ENCODE measurements at places on chromosomes 11 and 22.

GRCh38 chr11:63548178-63548577 is 11.6 kb downstream of the PLAAT4 start:
- no peak for DNase-seq

DNA sequence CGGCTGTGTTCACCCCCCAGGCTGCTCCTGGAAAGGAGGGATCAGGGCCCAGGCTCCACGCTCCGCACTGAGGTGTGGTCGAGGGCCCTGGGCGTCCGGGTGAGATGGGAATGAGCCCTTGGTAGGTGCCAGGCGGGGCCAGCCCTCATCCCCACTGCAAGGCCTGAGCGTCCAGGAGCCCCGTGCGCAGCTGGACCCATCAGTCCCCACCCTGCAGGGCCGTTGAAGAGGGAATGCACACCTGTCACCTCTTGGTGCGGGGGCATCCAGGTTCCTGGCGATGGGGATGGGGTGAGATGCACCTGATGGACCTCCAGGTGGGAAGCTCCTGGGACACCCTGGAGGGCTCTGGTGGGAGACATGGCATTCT is 72.2 kb downstream of the KCNQ1 start:
- peak; percentile 57 for DNase-seq

- no peak for DNase-seq
These were observed 1.4 kb downstream of the CTTN start for GRCh38 chr11:70399681-70400112.

GRCh38 chr11:79309407-79309806 is 131.4 kb downstream of the TENM4 start:
- DNase-seq, result no peak

DNA sequence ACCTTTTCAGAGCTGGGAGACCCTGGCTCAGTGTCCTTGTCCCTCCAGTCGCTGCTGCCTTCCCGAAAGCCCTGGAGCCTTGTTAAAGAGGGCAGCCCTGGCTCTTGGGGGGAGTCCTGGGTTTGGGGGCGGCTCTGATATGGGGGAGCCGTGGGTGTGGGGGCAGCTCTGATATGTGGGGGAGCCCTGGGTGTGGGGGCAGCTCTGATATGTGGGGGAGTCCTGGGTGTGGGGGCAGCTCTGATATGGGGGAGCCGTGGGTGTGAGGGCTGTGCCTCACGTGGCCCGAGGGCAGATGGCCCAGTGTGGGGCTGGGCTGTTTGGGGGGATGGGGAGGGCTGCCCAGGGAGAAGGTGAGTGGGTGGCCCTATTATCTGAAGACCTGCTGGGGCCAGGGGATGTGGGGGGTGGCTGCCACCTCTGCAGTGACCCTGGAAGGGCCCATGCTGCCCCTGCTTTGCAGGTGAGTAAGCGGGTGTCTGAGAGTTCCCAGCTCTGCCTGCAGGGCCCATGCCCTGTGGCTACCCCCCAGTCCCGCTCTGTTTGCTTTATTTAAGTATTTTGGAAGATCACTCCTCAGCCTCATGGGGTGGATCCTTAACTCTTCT is 30.9 kb upstream of the GRAMD4 start:
- DNase-seq, result no peak

DNA sequence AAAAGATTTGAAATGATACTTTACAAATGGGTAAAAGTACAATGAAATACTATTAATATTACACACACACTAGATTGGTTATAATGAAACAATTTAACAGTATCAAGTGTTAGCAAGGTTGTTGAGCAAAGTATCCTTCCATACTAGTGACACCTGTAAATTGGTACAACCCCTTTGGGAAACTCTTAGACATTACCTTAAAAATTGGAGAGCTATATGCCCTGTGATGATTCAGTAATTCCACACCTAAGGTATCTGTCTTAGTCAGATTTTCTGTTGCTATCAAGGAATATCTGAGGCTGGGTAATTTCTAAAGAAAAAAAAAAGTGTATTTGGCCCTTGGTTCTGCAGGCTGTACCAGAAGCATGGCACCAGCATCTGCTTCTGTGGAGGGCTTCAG is 7.4 kb upstream of the GDPD4 start:
- DNase-seq, result no peak

GRCh38 chr11:86747801-86748200 is 52.5 kb upstream of the PRSS23 start:
- no peak for DNase-seq
